ENCODE measurements at places on chromosomes 3 and 15. TPM values are rescaled to one million over a fixed set of nuclear protein-coding genes. Genes with fewer than 3 reads are reported as not detected.

TRPM1 gene
- total RNA-seq = 1.2 TPM

RASA2 gene
- total RNA-seq = 16.8 TPM

GRCh38 chr15:29795610-29796009, 26.7 kb downstream of the TJP1 start:
- H3K36me3 ChIP-seq = peaks cover 67% of the 10 kb centered on the region
- no peaks in the 10 kb centered on the region for H3K27me3 ChIP-seq
- H3K4me1 ChIP-seq = peaks cover 14% of the 10 kb centered on the region
- DNase-seq = no peak
- no peak overlapping the region for H3K4me3 ChIP-seq

DNA sequence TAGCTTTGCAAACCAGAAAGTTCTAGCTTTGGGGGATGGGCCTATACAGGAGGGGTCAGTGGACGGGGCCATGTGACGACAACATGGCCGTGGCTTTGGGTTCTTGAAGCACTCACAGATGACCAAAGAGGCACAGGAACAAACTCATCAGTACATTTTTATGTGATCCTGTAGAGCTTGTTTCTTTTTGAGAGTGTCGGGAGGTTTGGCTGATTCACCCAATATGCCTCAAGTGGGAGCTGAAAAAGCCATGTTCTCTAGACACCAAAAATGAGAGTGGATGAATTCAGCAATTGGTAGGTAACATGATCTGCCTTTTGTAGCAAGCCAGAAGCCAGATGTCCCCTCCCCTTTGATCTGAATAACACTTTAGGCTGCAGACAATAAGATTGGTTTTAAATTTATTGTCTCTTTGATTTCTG, 30.1 kb downstream of the GREM1 start:
- H3K36me3 ChIP-seq = no peaks in the 10 kb centered on the region
- peaks cover 3% of the 10 kb centered on the region for H3K27me3 ChIP-seq
- no peak overlapping the region for H3K27ac ChIP-seq
- DNase-seq = no peak

DNA sequence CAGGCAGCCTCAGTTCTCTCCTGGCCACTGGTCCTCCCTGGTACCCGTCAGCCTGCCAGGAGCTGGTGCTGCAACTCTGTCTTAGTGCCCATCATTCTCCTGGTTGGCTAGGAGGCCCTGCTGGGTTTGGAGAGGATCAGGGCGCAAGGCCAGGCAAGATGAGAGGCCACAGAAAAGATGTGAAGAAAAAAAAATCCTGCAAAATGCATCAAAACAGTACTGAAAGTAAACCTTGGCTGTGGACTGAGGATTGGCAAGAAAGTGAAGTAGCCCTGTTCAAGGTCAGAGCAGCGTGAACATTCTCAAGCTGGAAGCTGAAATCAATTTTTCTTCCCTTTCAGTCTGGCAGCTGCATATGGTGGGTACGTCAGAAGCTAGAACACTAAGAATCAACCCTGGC, 74.2 kb downstream of the GTF2E1 start:
- H3K36me3 ChIP-seq = no peaks in the 10 kb centered on the region
- DNase-seq = no peak
- no peak overlapping the region for H3K27ac ChIP-seq
- H3K27me3 ChIP-seq = no peaks in the 10 kb centered on the region
- H3K4me3 ChIP-seq = no peak overlapping the region

HDGFL3 gene
- total RNA-seq = 117 TPM

GRCh38 chr3:47605652-47606051, 27.0 kb upstream of the CSPG5 start:
- no peak overlapping the region for H3K4me3 ChIP-seq
- no peaks in the 10 kb centered on the region for H3K27me3 ChIP-seq
- no peaks in the 10 kb centered on the region for H3K4me1 ChIP-seq
- peaks cover 58% of the 10 kb centered on the region for H3K36me3 ChIP-seq
- no peak for DNase-seq
- H3K27ac ChIP-seq = no peak overlapping the region

- peaks cover 33% of the 10 kb centered on the region for H3K4me1 ChIP-seq
- H3K36me3 ChIP-seq = no peaks in the 10 kb centered on the region
- no peaks in the 10 kb centered on the region for H3K27me3 ChIP-seq
- H3K27ac ChIP-seq = no peak overlapping the region
- H3K4me3 ChIP-seq = no peak overlapping the region
These were observed 1.1 kb upstream of the SPATA12 start for GRCh38 chr3:57059411-57059810.

GRCh38 chr15:74954515-74954914, 2.1 kb downstream of the RPP25 start:
- H3K27me3 ChIP-seq = peaks cover 35% of the 10 kb centered on the region
- DNase-seq = no peak
- no peaks in the 10 kb centered on the region for H3K36me3 ChIP-seq
- no peak overlapping the region for H3K27ac ChIP-seq
- H3K4me1 ChIP-seq = peaks cover 47% of the 10 kb centered on the region

DNA sequence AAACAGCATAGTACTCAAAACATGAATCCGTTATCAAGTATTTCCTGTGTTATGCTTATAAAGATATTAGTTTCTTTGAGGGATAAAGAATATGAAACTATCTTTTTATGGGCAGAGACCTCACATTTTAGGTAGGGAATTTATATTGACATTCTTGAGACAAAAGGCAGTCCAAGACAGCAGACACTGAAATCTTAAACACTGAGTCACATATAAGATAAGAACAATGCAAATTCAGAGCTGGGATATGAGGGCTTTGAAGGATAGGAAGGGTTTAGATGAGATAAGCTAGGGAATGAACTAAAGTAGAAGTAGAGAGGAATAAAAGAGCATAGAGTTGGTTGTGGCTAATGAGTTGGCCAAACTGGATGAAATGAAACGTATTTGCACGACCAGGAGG, 58.4 kb downstream of the ASTE1 start:
- H3K4me1 ChIP-seq = peaks cover 12% of the 10 kb centered on the region
- DNase-seq = no peak
- H3K27ac ChIP-seq = no peak overlapping the region
- peaks cover 36% of the 10 kb centered on the region for H3K36me3 ChIP-seq
- H3K4me3 ChIP-seq = no peak overlapping the region

GRCh38 chr15:63196842-63197241, 7.4 kb downstream of the RAB8B start:
- no peaks in the 10 kb centered on the region for H3K27me3 ChIP-seq
- DNase-seq = no peak
- peaks cover 64% of the 10 kb centered on the region for H3K4me1 ChIP-seq
- H3K36me3 ChIP-seq = no peaks in the 10 kb centered on the region
- H3K4me3 ChIP-seq = no peak overlapping the region

- no peaks in the 10 kb centered on the region for H3K27me3 ChIP-seq
- no peaks in the 10 kb centered on the region for H3K36me3 ChIP-seq
- DNase-seq = no peak
- H3K4me3 ChIP-seq = no peak overlapping the region
- H3K4me1 ChIP-seq = peaks cover 15% of the 10 kb centered on the region
These were observed 110.9 kb downstream of the MYRIP start for GRCh38 chr3:39920271-39920670.

MFGE8 gene
- total RNA-seq = 719 TPM

CD200 gene
- 54.1 TPM for total RNA-seq

DNA sequence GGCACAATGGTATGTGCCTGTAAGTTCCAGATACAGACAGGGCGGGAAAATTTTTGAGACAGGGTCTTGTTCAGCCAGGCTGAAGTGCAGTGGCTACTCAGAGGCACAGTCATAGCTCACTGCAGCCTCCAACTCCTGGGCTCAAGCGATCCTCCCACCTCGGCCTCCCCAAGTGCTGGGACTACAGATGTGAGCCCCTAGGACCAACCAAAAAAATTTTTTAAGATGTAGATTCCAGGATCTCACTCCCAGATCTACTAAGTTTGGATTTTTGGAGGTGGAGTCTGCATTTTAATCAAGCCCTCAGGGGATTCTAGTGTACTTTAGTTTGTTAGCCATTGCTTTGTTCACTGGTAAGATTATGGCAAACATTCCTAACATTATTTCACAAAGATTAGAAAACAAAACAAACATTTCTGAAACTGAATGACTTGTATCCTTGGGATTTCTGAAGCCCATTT, 2.7 kb downstream of the LIPH start:
- H3K36me3 ChIP-seq = no peaks in the 10 kb centered on the region
- DNase-seq = no peak
- no peaks in the 10 kb centered on the region for H3K27me3 ChIP-seq
- H3K4me3 ChIP-seq = no peak overlapping the region

DNA sequence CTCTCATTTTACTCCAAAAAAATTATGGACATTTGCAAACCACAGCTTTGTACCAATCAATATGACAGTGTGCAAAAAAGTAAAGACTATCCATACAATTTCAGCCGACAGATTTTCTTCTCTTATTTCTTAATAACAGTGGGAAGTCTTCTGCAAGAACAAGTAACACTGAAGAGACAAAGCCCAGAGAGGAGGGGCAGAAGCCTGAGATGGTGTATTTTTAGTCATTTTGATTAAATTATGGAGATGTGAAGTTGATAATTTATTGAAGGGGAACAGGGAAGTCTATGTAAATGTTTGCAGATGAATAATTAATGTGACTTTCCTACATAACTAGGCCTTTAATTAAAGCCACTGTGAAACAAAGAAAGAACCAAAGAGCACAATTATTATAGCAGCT, 45.7 kb upstream of the IGSF11 start:
- H3K27ac ChIP-seq = no peak overlapping the region
- no peaks in the 10 kb centered on the region for H3K27me3 ChIP-seq
- no peak overlapping the region for H3K4me3 ChIP-seq
- H3K4me1 ChIP-seq = no peaks in the 10 kb centered on the region

DNA sequence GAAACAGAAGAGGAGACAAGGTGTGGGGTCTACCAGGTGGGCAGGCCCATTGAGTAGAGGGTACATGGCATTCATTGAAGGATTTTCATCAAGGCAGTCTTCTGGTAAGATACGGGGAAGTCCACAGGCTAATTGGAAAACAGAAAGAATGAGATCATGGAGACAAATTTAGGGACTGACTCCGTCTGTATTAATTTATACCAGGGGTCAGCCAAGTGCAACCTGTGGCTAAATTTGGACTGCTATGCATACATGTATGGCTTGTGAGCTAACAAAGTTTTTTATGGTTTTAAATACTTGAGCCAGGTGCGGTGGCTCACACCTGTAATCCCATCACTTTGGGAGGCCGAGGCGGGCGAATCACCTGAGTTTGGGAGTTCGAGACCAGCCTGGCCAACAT, 21.1 kb upstream of the SNRPN start:
- no peaks in the 10 kb centered on the region for H3K27me3 ChIP-seq
- H3K27ac ChIP-seq = peak overlapping the region; percentile 34
- DNase-seq = no peak
- peaks cover 43% of the 10 kb centered on the region for H3K36me3 ChIP-seq

- H3K4me3 ChIP-seq = no peak overlapping the region
- H3K36me3 ChIP-seq = no peaks in the 10 kb centered on the region
- H3K27ac ChIP-seq = no peak overlapping the region
- DNase-seq = no peak
- H3K27me3 ChIP-seq = no peaks in the 10 kb centered on the region
- no peaks in the 10 kb centered on the region for H3K4me1 ChIP-seq
These were observed 25.4 kb downstream of the COMMD2 start for GRCh38 chr3:149726716-149727407.

DNA sequence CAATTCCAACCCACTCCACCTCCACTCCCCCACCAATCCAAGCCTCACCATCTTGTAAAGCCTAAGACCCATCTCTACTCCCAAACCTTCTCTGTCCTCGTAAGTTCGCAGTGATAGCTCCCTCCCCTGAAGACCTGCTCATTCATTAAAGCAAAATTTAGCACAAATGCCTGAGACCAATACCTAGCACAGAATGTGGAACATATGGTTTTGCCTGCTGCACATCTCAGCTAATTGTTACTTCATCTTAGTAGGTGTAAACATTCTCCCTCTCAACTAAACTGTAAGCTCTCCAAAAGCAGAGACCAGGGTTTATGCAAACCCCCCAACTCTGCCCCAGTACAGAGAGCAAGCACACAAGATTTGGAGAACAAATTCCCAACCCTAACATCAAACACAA, 20.5 kb downstream of the DCLK3 start:
- H3K4me1 ChIP-seq = peaks cover 2% of the 10 kb centered on the region
- H3K27ac ChIP-seq = no peak overlapping the region
- H3K27me3 ChIP-seq = no peaks in the 10 kb centered on the region
- H3K36me3 ChIP-seq = no peaks in the 10 kb centered on the region
- H3K4me3 ChIP-seq = no peak overlapping the region
